ENCODE measurements at places on chromosomes 3 and 15.

GRCh38 chr15:85406916-85407315 is 26.5 kb downstream of the AKAP13 start:
- no peak for DNase-seq

GRCh38 chr3:66029443-66029842 is 9.3 kb downstream of the MAGI1 start:
- no peak for DNase-seq

DNA sequence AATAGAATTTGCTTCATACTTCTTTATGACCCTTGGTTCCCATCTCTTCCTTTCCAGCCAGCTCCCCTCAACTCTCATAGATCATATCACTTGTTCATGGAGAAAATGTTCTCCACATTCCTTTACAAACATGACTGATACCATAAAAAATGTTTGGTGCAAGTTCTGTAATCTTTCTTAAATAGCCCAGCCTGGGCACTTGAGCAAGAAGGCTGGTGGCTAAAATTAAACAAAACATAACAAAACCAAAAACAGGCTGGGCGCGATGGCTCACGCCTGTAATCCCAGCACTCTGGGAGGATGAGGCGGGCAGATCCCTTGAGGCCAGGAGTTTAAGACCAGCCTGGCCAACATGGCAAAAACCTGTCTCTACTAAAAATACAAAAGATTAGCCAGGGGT is 8.9 kb upstream of the POLR2M start:
- no peak for DNase-seq

- DNase-seq: no peak
Measured at GRCh38 chr3:61669203-61669602, 107.8 kb downstream of the PTPRG start.

DNA sequence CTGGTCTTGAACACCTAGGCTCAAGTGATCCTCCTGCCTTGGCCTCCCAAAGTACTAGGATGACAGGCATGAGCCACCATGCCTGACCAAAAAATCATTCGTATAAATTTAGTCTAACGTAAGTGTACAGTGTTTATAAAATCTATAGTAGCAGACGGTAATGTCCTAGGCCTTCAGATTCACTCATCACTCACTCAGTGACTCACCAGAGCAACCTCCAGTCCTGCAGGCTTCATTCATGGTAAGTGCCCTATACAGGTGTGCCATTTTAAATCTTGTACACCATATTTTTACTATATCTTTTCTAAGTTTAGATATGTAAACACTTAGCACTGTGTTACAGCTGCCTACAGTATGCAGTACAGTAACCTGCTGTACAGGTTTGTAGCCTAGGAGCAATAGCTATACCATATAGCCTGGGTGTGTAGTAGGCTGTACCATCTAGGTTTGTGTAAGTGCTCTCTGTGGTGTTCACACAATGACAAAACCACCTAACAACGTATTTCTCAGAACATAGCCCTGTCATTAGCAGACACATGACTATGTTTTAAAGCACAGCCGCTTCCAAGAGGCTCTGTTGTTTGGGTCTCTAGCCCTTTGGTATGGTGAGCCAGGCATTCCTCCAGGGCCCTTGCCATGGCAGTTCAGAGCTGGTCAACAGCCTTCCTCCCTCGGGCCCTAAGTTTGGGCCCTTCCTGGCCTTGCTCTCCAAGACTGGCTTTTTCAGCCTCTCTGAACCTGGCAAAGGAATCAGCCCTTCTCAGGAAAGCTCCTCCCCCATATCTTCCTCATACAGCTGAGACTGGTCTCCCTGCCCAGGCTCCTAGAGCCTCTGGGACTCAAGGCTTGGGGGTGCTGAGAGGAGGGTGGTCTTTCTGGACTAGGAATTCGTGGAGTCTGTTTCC is 1.9 kb upstream of the CCDC9B start:
- no peak for DNase-seq

DNA sequence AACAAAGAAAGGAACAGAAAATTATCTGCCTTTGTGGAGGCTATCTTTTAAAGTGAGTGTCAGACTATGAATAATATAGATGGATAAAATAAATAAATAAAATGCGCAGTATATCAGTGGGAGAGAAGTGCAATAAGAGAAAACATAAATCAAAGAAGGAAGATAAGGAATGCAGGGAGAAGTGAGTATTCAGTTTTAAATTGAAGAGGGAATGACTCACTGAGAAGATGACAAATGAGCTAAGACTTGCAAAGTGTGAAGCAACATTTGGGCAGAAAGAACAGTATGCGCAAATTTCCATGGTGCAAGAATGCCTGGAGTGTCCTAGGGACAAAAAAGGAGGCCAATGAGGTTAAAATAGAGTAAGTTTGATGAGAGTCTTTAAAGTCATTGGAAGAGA is 1300.1 kb upstream of the ALCAM start:
- DNase-seq: no peak

DNA sequence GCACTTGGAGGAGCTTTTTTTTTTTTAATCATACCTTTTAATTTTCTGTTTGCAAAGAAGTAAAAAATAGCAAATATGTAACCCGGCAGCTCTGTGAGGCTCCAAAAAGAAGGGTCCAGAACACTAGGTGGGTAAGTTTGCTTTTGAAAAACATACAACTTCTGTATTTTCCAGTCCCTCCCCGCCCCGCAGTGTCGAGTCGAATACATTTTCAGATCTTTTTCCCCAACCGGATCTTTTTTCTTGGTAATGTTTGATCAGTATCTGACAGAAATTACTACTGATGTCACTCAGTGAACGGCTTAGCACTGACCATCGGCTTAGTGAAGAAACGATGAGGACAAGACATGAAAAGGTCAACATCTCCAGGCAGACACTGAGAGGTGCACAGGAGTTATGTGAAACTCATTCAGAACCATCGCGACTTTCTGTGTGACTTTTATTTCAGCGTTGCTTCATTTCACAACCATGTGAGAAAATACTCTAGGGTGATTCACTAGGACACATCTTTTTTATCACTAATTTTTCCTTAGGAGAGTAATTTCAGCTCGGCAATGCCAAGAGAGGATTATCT is 11.0 kb downstream of the ISL2 start:
- DNase-seq: no peak

DNA sequence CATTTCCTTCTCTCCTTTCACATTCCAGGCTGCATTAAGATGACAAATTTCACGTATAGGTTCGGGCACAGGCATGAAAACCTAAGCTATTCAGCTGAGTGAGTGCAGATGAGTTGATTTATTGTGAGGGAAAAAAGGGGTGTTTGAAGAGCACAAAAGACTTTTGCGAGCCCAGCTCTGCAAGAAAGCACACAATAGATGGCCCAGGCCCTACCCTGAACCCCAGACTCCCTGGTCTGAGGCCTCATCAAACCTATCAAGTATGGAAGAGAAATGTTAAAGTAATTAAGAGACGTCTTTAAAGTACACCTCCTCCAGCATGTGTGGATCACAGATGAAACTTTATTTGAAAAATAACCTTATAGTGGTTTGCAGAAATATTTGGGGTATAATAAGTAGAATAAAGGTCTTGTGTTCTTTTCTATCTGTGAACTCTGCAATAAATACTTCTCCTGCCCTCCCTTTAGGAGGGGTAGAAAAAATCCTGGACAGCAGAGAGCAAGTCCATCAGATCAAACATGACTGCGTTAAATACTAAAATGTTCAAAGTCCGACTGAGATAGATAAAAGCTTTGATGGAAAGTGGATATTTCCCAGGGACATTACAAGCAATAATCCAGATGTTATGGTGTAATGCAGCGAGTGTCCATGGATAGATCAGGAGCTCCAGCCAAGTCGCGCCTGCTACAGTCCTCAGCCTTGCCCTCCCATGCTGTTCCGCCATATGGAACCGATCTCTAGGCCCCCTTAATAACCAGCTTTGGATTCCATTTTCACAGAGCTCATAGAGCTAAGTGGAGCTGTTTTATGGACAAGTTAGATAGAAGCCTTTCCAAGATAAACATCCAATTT is 121.5 kb downstream of the MCTP2 start:
- DNase-seq: no peak

DNA sequence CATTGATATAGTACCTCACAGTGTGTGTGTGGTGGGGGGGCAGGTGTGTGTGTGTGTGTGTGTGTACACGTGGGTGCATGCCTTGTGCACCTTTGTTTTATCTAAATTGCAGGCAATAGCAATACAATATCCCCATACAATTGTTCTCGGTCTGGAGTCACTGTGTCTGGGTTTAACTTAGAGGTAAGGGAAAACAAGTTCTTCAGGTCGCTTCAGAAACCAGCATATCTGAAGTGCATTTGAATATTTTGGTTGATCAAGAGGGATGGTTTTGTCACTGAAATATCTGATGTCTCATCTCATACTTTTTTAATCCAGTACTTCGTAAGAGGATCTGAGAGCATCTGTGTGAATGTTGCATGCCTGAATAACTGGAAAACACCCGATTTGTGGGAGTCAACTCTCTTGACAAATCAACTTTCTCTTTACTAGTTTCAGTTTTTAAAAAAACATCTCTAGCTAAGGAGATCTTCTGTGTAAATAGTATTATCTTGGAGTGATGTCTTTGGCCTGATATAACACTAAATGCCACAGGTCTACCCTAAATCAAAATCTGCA is 206.8 kb upstream of the NR2F2 start:
- no peak for DNase-seq

DNA sequence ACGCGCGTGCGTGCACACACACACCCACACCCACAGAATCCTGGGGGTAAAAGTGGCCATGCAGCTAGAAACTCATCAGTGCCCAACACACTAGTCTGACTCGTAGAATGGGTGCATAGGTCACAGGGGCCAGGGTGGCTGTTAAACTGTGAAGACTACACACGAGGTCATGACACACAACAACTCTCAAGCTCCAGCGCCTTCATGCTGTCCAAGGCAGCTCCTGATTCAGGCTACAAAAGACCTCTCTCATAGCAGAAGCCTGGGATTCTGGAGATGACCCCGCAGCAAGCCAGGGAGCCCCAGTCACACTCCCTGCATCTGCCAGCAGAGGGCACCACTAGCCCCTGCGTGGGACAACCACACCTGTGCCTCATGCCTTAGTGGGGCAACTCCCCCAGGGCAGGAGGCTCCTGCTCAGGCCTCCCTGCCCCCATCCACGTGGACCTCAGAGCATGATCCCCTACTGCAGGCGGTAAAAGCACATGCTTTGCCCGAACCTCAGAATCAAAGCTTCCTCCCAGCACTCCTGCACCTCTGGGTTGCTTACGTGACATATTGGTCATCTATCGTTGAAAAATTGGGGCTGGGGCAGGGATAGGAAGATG is 93.1 kb downstream of the LRIG1 start:
- DNase-seq: peak; percentile 36

DNA sequence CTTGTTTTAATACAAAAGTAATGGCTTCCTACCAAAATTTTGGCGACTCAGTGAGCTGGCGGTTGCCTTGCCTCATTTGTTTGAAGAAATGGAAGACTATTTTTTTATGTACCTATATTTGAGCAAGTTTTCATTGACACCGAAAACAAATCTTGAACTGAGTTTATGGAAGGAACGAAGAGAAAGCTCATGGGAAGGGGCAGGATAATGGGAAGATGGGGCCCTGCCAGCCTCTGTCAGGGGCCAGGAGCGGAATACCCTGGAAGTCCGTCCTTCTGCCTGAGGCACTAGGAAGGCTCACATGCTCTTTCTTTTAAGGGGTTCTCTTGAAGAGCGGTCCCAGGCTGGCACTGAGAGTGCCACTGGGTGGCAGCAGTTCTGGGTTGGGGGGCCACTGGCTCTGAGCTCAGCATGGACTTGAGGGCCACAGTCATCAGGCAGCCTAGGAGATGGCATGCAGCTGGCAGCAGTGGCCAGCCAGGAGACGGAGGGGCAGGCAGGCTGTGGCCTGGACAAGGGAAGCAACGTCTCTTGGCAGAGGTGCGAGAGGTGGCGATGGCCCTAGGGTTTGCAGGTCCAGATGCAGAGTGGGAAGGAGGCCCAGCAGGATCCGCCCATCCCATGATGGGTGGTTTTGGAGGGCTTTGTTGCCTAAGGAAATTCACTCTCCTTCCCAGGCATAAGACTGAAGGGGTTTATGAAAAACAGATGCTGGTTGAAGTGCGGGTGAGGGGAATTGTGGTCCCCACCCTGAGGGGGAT is 41.6 kb downstream of the ISG20 start:
- DNase-seq: no peak

GRCh38 chr3:164832216-164832615 is 246.1 kb downstream of the SI start:
- no peak for DNase-seq

DNA sequence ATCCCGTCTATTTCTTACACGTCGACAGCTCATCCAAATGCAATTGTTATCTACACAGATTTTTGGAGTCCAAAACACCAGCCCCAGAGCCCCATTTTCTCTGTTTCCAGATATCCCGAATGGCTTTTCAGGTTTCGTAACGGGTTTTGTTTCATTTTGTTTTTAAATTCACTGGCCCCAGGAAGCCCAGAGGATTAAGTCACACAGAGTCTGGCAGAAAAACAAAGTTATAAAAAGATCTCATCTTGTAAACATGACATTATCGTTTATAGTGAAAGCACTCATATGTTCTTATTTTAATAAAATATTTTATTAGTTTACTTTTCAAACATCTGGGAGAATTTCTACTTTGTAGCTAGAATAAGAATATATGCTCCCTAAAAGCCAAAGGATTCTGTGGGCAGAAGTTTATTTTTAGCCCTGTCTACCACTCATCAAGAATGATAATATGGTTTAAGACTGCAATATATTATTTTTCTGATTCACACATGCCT is 149.3 kb upstream of the SLC2A2 start:
- DNase-seq: no peak

GRCh38 chr15:88690331-88690730 is 51.5 kb downstream of the ISG20 start:
- DNase-seq: no peak

GRCh38 chr3:103730744-103731143 is 1295.9 kb downstream of the ZPLD1 start:
- DNase-seq: no peak

GRCh38 chr3:37173806-37174205 is 576 bp downstream of the LRRFIP2 start:
- DNase-seq: peak; percentile 69

GRCh38 chr15:23565395-23566070 is at the start of gene MKRN3:
TSS of gene MKRN3 (plus strand) at chr15:23565674. CDS start at chr15:23565783, 109 bp downstream.
- peak; percentile 5 for DNase-seq

- DNase-seq: no peak
Measured at GRCh38 chr15:67468416-67468815, 52.5 kb upstream of the C15orf61 start.

- no peak for DNase-seq
Measured at GRCh38 chr3:113981803-113982202, 34.0 kb downstream of the ZDHHC23 start.

All from inflammatory macrophage treated with lipopolysaccharide for 4 hours (primary cell).